Activated naive CD8-positive, alpha-beta T cell treated with anti-CD3 and anti-CD28 coated beads for 36 hours (primary cell): ENCODE measurements at places on chromosomes 1 and 21.

DNA sequence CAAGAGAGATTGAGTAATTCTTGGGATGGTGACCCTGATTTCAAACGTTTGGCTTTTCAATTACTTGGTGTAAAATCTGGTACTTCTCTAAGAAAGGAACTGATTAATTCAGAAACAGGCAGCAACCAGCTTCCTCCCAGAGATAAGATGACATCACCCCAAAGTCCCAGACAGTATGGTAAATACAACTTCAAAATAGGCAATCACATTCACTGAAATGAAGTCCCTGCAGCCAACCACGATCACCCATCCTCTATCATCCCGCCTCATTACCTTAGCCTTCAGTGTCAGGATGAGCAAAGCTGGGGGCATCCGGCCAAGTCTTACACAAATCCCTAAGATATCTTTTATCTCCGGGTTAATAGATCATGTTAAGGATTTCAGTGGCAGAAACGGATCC, 26.4 kb upstream of the RUNX1 start:
- no peak for DNase-seq

- no peak for DNase-seq
These were observed 39.0 kb downstream of the TBX19 start for GRCh38 chr1:168319691-168320090.

DNA sequence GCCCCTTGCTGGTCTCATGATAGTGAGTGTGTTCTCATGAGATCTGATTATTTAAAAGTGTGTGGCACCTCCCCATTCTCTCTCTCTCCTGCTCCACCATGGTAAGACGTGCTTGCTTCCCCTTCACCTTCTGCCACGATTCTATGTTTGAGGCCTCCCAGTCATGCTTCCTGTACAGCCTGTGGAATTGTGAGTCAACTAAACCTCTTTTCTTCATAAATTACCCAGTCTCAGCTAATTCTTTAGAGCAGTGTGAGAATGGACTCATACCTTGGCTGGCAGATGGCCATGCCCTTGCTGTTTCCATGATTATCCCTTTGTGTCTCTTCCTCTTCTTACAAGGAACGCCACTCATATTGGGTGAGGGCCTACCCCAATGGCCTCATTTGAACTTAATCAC, 40.3 kb downstream of the PSMG1 start:
- DNase-seq, result no peak

GRCh38 chr1:237838320-237838719, 52.4 kb downstream of the ZP4 start:
- no peak for DNase-seq

- DNase-seq, result no peak
These were observed 10.7 kb upstream of the FCER1A start for GRCh38 chr1:159291424-159291823.

DNA sequence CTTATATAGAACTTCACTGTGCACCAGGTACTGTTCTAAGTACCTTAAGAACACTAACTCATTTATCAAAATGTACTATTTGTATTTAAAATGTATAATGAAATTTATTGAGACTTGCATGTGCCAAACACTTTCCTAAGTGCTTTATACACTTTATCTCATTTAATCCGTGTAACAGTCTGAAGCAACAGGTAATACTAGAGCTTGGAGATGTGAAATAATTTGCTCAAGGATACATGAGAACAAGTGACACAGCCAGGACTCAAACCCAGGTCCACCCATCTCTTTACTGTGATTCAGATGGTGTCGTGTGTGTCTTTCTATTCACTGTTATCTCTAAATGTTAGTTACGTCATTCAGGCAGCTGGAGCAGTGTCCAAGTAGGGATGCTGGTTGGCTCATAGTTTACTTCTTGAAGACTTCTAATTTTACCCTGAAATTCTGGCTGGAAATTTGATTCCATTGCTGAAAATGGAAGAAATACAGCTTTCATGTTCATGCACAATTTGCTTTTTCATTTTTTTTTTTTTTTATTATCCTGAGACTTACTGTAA, 169.7 kb upstream of the UBE2U start:
- no peak for DNase-seq

- DNase-seq, result no peak
These were observed 163.5 kb downstream of the PLXNA2 start for GRCh38 chr1:208080396-208081286.

DNA sequence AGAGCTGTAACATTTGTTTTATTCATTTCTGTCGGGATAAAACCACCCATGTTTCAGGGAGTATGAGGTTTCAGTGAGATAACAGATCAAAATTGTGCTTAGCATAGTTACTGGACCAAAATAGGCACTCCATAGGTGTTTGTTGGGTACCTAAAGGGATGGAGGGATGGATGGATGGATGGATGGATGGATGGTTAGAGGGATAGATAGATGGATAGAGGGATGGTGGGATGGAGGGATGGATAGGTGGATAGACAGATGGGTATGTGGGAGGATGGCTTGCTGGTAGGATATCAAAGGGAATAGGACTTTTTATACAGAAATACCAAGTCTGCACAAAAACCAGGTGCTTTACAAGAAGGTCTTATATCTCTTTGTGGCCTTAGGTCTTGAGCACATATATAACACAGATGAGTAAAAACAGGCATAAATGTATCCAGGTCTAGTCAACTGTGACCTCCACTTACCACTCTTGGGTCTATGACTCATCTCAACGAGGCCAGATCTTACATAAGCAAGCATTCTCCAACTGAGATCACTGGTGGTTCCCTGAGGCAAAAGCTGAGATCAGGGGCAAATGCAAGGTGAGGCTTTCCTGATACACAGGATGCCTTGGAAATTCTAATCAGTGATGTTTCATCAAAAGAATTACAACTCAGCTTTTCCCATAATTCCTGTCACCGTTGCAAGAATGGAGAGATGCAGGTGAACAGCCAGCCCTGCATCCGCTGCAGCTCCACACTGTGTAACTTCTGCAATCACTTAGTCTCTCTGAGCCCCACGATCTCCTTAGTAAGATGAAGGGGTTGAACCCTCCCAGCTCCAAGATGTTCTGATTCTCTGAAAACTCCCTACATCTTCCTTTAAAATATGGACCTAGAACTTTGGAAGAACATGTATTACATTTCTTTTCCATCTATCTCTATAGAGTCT, 32.0 kb downstream of the PTAFR start:
- peak; percentile 37 for DNase-seq

DNA sequence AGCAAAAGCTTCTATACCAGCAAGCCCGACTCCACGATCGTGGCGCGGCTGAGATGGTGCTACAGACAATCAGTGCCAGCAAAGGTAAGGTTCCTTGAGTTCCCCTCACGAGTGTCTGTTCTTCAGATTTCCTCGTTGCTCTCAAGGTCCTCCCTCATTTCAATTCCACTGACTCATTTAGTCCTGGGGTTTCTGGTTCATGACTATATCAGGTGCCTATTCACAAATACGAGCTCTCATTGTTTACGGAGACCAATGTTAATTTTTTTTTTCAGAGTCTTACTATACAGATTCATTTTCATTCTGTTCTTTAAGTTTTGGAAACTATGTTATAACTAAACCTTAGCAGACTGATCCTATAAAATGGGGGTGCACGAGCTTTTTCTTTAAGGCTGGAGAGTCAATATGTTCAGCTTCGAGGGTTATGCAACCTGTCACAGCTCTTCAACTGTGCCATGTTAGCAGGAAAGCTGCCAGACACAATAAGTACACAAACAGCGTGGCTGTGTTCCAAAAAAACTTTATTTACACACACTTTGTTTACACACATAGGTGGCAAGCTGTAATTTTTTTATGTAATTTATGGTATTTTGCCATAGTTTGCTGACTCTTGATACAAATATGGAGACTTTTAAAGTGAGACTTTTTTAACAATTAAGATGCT, 134.3 kb downstream of the ZP4 start:
- DNase-seq, result no peak

DNA sequence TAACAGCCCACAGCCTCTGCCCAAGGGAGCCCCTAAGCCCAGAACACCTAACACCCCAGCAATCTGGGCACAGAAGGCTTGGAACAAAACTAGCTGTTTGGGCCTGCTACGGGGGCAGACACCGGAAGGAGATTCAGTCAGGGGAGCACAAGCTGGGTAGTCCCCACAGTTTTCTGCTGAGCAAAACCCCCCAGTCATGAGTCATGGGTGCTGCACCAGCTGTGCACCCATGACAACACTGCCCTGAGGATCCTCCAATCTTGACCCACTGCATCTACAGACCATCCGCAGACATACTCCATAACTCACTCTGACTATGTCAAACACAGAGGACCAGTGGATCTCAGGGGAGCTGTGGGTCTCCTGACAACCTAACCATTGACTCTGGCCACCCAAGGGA, 105.1 kb downstream of the LRIG2 start:
- DNase-seq, result no peak

DNA sequence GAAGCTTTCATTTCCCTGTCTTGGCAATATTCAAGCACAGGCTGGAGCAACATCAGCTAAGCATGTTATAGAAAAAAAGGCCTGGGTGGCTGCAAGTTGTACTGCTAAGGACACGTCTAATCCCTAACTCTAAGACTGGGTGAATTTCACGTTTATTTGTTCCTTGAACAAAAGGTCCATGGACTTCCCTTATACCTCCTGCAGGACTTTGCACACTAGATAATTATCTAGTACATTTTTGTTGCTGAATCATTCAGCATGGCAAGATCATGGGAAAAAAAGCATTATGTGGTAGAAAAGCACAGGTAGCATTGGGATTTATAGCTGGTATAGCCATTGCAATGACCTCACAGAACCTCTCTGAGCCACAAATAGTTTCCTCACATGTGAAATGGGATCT, 130.7 kb upstream of the DMRTA2 start:
- DNase-seq, result no peak

- DNase-seq, result no peak
These were observed 84.0 kb downstream of the MDM4 start for GRCh38 chr1:204600203-204600602.

- DNase-seq, result no peak
These were observed 24.7 kb downstream of the NPHS2 start for GRCh38 chr1:179550746-179551682.

- DNase-seq, result no peak
These were observed 103.3 kb upstream of the GRIK3 start for GRCh38 chr1:37137601-37138000.

- no peak for DNase-seq
These were observed 35.9 kb downstream of the ST3GAL3 start for GRCh38 chr1:43743206-43743605.

- DNase-seq, result peak; percentile 15
These were observed 709 bp downstream of the GART start for GRCh38 chr21:33541105-33541711.

DNA sequence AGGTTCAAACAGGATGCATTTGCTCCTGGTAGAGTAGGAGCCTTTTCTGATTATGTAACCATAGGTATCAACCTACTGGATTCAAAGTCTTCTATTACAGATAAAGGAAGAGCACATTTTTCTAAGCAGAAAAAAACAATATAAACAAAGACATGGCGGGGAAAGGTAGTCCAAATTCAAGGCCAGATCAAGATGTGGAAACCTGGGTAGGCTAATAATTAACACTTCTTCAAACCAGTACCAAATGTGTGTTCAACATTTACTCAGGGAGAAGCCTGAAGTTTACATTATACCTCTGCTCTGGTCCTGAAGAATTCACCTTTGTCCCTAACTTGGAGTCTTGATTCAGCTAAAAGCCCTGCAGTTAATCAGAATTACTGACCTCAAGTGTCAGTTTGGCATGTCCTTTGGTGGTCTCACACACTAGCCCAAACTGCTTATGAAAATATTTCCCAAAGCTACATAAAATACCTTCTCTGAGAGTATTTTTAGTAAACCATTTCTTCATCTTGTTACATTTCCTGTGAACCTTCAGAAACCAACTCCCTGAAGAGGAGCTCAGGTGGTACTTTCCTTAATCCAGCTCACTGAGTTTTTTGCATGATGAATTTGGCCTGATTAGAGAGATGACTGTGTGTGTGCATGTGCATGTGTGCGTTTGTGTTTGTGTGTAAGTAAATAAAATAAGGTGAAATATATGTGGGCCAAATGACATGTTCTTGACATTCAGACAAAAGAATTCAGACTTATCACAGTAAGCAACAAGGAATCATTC, 70.2 kb downstream of the TOR3A start:
- DNase-seq, result no peak

DNA sequence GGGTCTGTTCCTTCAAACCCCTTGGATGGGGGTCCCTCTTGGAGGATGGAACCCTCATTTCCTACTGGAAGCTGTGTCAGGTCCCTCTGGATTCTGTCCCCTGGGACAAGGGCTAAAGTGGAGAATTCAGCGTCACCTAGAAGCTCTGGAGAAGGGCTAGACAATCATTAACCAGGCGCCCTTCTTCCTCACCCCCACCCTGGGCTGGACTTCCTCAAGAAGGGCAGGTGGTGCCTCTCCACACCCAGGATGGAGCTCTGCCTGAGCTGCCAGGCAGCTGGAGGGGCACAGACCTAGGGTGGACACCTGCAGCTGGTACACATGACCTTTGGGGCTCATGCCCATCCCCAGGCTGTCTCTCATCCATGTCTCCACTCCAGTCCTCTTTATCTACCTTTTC, 3.6 kb downstream of the CELF3 start:
- DNase-seq, result no peak

GRCh38 chr1:62869217-62869754, 85.4 kb downstream of the ATG4C start:
- no peak for DNase-seq

- DNase-seq, result no peak
These were observed 148.3 kb downstream of the KCNJ6 start for GRCh38 chr21:37767984-37768383.

DNA sequence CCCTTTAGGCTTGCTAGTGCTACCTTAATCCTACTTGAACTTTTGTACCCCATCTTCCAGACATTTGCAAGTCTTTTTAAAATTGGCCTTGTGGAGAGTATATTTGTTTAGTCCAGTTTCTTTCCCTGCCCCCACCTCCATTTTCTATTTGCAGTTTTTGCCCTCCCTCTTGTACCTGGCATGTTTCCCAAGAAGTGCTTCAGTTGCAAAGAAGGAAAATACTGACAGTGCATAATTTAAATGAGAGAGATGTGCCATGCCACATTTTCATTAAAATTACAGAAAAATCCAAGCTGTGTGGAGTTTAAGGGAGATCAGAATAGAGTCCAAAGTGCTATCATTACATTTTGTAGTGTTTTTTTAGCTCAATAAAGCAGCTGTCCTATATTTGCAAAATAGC, 150.0 kb upstream of the ADGRL2 start:
- no peak for DNase-seq

DNA sequence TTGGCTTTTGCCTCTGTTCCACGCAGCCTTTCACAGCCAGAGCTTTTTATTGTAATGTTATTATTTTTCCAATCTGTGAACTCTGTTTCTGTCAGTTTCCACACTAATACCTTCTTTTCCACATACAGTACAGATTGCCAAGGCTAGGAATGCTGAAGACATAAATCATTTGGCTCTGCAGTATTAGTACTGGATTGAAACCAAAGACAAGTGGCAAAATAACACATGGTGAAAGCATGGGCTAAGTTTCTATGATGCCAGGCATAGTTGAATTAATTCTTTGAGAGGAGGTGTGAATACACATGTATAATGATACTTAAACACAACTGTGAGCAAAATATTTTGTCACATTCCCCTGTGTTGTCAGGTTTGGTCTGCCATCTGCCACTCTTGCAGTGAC, 73.5 kb downstream of the TMEM200B start:
- DNase-seq, result no peak
